ENCODE measurements at places on chromosomes 2 and 18.

DNA sequence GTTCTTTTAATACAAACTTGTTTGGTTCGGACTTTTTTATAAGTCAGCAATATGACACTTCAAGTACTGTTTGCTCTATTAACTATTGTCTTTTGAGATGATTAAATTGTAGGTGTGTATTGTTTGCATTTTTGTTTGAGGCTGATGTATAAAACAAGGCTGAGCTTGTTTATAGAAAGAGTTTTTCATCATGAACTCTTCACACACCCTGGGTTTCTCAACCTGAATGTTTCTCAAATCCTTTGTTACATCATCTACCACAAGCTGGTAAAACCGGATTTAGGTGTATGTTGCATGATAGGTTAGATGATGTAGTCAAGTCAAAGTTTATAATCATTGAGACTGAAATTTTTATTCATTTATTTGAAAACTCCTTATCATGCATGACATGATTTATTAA is 335.2 kb upstream of the LRATD1 start:
- DNase-seq: no peak

DNA sequence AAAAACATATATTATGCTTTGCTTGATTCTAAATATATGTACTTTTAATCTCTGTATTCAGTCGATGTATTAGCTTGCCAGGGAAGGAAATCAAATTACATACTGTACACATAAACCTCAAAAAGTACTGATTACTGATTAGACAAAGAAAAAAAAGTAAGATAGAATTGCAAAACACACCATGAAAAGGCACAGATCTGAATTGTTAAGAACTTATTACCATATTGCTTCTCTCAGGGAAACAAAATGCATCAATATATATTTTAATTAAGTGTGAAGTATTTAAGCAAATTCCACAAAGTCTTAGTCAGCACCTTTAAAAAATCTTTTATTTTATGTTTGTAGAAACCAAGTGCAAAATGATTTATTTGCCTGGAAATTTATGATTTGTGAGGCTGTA is 309.3 kb downstream of the RNF144A start:
- no peak for DNase-seq

DNA sequence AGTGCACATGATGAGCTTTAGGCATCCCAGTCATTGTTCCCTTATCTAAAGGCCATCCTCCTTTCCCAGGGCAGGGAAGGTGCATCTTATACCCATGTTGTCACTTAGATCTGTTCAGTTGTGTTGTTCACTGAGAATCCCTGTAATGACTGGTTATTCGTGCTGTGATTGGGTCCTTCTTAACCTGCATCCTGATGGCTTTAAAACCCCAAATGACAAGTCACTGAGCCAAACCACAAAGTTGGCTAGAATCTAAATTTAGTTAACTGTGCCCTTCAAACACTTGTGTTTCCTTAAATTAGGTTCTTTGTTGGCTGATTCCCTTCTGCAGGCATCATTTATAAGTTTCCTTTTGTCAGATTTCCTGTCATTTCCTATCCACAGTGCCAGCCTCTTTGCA is 58.5 kb upstream of the SLC16A14 start:
- DNase-seq: no peak

DNA sequence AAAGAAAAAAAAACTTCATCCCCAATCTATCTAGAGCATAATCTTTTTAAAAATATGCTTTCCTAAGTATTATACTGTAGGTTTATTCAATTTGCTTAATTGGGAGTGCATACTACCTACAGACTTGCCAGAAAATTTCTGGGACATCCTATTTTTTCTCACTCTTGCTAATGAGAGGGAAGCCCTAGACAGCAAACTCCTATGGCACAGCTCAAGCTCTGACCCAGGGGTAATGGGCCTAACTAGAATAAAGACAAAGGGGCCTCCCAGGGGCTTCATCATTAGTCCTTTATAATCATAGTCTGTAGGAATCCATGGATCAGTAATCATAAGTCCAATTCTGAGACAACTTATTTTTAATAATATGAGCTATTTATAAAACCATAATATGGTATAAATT is 142.6 kb upstream of the ITGA4 start:
- no peak for DNase-seq

GRCh38 chr2:191349990-191350389 is 104.8 kb downstream of the MYO1B start:
- DNase-seq: no peak

- no peak for DNase-seq
Measured at GRCh38 chr2:62947403-62947802, 103.2 kb upstream of the OTX1 start.

DNA sequence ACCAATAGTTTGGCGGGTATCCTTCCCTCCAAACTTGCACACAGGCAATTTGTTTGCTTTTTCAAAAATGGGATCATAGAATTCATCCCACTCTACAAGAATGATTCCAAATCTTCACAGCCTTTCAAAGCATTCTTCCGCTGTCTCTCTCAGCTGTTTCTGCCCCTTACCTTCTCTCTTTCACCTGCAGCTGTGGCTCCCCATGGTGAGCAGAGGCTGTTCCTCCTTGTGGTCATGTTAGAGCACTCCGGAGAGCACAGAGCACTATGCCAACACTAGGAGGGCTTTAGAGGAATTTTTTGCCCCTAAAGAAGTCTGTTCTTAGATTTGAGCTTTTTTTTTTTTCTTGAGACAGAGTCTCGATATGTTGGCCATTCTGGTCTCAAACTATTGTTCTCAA is 30.4 kb downstream of the MTHFD2 start:
- DNase-seq: no peak

DNA sequence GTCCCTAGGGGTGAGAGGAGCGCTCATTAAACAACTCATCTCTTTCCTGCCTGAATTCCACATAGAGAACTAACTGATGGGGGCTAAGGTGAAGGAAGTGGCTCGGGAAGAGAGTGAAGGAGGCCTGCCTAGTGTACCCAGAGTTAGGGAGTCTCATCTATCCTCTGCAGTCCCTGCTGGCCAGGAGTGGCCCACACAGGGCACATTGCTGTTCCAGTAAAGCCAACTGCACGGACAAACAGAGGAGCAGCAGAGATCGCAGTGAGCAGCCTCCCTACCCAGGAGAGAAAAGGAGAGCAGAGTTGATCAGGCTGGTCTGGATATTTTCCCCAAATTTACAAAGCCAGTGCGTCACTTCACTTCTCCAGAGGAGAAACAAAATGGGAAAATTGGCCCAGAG is 16.9 kb upstream of the FN1 start:
- DNase-seq: no peak

GRCh38 chr18:76615065-76615733 is 120.2 kb upstream of the ZNF516 start:
- DNase-seq: no peak

GRCh38 chr2:47485751-47486300 is 82.9 kb downstream of the MSH2 start:
- no peak for DNase-seq
